Erythroblast (primary cell): ENCODE measurements at places on chromosomes 7 and 10.

- DNase-seq, result no peak
Measured at GRCh38 chr10:126868371-126868770, 36.9 kb upstream of the DOCK1 start.

DNA sequence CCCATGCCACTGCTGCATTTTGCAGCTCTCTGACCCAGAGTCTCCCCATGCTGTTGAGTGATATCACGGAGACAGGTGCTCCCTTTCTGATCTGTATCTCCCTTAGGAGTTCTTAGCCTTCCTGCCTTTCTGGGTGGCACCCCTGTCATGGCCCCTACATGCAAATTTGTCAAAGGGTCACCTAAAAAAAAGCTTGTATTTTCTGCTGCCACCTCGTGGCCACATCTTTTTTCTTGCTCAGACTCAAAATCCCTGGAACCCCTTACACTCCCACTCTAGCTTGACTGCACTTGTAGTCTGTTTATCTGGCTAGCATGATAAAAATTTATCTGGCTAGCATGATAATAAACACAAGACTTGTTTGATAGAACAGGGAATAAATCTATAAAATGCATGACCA, 809.1 kb downstream of the SORCS1 start:
- no peak for DNase-seq

DNA sequence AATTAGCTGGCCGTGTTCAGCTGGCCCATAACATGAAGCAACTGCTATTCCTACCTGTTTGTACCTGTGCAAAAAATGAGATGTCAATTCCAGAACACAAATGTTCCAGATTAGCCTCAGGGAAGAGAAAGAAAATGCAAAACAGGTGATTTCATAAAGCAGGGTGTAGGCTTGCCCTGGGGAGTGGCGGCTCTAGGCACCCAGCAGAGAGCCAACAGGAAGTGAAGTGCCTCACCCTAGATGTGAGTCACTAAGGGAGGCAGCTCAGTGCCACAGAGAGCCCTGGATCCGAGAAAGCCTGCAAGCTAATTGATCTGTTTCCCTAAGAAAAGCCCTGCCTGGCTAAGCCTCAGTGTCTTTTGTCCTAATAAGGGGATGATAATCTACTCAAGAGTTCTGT, 240.0 kb downstream of the ARHGAP21 start:
- no peak for DNase-seq

- no peak for DNase-seq
Measured at GRCh38 chr7:41808541-41808940, 105.7 kb upstream of the INHBA start.

GRCh38 chr10:17409170-17409733, 45.1 kb downstream of the ST8SIA6 start:
- peak; percentile 44 for DNase-seq

- DNase-seq, result no peak
Measured at GRCh38 chr10:17386021-17386420, 68.4 kb downstream of the ST8SIA6 start.

DNA sequence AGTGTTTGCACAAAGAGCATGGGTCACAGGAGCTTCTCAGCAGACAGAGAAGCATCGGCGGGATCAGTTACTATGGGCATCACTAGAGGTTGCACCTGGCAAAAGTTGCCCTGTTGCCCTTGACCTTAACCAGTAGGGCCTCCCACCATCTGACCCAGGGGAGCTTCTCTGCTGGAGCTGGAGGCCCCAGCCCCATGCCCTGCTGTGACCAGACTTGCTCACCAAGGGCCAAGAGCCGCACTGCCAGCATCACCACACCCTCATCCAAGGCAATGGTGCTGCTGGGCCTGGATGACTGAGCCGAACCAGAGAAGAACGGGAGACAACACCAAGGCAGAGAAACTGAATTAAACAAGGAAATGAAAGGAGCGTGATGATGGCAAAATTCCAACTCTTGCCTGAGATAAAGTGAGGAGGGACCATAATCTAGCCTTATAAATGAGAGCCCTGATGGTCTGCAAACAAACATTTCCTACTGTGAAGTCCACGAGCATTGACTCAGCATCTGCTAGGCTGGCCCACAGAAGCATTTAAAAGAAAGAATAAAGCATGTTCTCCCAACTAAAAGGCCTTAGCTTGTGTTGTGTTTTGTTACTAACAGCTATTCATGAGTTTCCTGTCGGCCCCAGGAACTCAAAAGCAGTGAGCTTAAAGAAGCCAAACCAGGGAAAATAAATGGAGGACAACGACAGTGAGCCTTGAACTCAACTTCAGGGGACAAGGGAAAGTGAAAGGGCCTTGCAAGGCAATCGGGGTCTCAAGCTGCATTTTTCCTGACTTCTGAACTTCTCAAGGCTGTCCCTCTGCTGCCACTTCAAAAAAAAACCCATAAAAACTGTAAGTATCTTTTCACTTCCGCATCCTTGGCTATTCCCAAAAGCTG, 60.4 kb downstream of the AFAP1L2 start:
- DNase-seq, result no peak

GRCh38 chr7:73879977-73880681, 19.2 kb downstream of the TMEM270 start:
- DNase-seq, result no peak

- DNase-seq, result no peak
Measured at GRCh38 chr10:85864868-85865526, 501.6 kb downstream of the GRID1 start.

DNA sequence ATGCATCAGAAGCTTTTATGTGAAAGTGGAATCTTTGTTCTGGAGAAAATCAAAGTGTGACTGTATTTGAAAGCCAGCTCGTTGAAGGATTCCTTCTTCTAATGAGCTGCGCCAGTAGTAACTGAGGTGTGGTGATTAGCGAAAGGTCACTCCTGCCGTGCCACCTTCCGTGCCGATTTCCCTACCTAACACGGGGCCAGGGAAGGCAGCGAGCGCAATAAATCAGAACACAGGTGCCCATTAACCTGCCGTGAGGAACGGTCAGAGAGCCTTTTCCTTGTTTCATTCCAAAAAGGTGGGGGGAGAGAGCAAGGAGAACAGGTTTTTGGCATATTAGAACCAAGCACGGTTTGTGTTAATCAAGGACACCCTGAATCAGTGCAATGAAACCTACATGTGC, 258.0 kb downstream of the CELF2 start:
- DNase-seq, result no peak

DNA sequence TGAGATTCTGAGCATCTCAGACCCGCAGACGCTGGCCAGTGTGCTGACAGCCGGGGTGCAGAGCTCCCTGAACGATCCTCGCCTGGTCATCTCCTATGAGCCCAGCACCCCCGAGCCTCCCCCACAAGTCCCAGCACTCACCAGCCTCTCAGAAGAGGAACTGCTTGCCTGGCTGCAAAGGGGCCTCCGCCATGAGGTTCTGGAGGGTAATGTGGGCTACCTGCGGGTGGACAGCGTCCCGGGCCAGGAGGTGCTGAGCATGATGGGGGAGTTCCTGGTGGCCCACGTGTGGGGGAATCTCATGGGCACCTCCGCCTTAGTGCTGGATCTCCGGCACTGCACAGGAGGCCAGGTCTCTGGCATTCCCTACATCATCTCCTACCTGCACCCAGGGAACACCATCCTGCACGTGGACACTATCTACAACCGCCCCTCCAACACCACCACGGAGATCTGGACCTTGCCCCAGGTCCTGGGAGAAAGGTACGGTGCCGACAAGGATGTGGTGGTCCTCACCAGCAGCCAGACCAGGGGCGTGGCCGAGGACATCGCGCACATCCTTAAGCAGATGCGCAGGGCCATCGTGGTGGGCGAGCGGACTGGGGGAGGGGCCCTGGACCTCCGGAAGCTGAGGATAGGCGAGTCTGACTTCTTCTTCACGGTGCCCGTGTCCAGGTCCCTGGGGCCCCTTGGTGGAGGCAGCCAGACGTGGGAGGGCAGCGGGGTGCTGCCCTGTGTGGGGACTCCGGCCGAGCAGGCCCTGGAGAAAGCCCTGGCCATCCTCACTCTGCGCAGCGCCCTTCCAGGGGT, 703 bp downstream of the RBP3 start:
- no peak for DNase-seq

- DNase-seq, result no peak
Measured at GRCh38 chr10:103727546-103727963, 127.8 kb downstream of the SH3PXD2A start.

- DNase-seq, result no peak
Measured at GRCh38 chr7:418636-419280, 100.9 kb downstream of the PDGFA start.

- DNase-seq, result no peak
Measured at GRCh38 chr10:10500937-10501336, 516.7 kb upstream of the CELF2 start.

DNA sequence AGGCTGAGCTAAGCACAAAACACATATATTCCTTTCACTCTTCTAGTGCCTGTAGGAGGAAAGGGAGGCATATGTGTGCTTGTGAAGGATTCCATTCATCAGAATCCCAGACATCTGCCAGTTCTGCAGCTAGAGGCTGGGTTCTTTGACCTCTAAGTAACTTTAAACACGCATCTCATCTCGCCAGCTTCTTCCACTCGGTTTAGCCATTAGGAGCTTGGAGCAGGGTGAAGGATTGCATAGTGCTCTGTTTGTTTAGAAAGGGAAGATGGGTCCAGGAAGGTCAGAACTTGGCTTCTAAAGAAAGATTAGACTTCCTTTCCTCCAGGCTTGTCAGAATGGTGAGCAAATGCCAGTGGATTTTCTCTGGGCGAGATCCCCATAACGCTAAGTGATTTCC, 43.6 kb downstream of the HK1 start:
- no peak for DNase-seq

GRCh38 chr7:15972862-15973275, 286.4 kb upstream of the MEOX2 start:
- no peak for DNase-seq

GRCh38 chr10:90417029-90417428, 440.8 kb downstream of the HTR7 start:
- DNase-seq, result no peak

DNA sequence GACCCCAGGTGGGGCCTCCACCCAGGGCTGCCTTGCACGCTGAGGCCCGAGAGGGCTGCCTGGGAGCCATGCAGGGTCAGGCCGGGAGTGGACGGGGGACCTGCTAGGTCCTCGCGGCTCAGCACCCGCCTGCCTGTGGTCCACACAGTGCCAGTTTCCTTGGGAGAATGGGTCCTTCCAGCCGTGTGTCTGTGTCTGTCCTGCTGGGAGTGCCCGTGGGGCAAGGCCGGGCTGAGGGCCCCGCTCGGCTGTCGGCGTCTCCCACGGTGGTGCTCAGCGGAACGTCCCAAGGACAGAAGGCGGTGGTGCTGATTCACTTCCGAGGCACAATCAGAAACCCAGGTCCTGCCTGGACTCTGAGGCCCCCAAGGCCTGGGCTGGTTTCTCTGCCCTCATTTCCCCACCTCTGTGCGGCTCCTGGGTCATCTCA, 23.2 kb upstream of the GTPBP4 start:
- no peak for DNase-seq

GRCh38 chr7:14841086-14841485, 61.5 kb downstream of the DGKB start:
- no peak for DNase-seq

DNA sequence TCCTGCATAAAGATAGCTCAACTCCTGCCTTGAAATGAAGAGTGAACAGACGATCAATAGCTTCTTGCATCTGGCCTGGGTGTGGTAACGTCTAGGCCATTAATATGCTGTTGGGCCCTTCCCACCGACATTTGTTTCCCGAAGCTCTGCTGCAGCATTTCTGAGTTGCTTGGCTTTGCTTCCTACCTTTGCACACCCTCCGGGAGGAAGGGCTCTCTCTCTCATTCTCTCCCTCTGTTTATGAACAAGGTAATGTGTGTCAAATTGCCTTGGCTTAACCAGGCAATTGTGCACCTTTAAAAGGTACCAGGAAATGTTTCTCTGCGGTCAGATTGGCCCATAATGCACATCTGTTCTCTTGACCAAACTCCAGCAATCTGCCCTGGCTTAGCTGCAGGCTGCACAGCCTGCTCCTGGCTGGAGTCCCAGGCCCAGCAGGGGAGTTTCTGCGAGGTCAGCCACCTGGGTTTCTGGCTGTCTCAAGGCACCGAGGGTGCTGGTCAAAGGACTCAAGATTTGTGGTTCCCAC, 223.7 kb downstream of the SNX10 start:
- DNase-seq, result no peak

DNA sequence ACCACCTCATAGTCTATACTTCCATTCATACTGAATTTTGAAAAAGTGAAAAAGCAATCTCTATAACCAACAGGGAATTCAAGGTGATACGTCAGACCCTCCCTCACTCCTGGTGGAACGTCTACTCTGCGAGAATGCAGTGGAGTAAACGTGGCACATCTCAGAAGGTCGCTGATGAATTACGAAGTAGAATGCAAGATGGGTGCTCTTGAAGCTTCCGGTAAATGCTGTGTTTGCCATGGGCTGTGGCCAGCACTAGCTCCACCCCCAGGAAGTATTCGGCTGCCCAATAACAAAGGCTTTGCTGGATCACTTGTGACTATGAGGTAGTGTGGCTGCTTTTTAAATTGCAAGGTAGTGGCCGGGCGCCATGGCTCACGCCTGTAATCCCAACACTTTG, 226.0 kb downstream of the PRPF18 start:
- no peak for DNase-seq

GRCh38 chr10:16689696-16690095, 127.5 kb downstream of the RSU1 start:
- no peak for DNase-seq

- no peak for DNase-seq
Measured at GRCh38 chr10:82932451-82932850, 1057.5 kb downstream of the NRG3 start.

- DNase-seq, result no peak
Measured at GRCh38 chr7:96933067-96933645, 72.2 kb upstream of the DLX6 start.

DNA sequence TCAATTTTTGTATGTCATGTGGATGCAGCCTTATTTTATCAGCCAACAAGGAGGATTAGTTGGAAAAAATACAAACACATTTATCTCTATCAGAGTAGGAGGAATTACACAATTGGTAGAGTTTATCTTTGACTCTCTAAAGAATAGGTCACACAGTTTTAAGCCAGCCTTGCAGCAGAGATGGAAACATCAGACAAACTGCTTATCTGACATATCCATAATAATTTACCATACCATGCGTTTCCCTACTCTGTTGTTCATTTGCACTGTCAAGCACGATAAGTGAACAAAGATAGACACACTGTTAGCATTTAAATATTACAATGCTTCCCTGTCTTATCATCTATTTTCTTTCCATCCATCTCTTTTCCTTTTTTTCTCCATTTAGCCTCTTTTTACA, 283.7 kb upstream of the SMIM30 start:
- peak; percentile 12 for DNase-seq

DNA sequence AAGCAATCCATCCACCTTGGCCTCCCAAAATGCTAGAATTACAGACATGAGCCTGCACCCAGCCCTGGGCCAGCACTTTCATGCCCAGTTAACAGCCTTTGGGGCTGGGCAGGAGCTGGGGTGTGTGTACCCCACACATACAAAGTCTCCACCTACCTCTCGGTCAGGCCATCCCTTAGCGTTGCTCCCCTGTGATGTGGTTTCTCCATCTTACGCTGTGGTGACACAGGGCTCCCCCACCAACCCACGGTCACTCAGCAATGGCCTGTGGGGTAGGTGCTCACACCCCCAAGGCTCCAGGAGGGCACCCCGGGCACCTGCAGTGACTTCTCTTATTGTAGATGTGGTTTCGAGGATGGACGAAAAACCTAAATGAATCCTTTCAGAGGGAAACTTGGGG, 58.8 kb downstream of the ASB13 start:
- DNase-seq, result no peak

GRCh38 chr10:42940487-42941294, 136.2 kb upstream of the RET start:
- DNase-seq, result no peak
